Foreskin fibroblast (primary cell): ENCODE measurements at places on chromosomes 2 and 18.

GRCh38 chr2:226728996-226729395, 70.6 kb downstream of the IRS1 start:
- no peak for DNase-seq

GRCh38 chr2:181117206-181117925, 137.0 kb downstream of the UBE2E3 start:
- no peak for DNase-seq

- DNase-seq: peak; percentile 70
Measured at GRCh38 chr2:196660244-196660643, 20.7 kb downstream of the CCDC150 start.

DNA sequence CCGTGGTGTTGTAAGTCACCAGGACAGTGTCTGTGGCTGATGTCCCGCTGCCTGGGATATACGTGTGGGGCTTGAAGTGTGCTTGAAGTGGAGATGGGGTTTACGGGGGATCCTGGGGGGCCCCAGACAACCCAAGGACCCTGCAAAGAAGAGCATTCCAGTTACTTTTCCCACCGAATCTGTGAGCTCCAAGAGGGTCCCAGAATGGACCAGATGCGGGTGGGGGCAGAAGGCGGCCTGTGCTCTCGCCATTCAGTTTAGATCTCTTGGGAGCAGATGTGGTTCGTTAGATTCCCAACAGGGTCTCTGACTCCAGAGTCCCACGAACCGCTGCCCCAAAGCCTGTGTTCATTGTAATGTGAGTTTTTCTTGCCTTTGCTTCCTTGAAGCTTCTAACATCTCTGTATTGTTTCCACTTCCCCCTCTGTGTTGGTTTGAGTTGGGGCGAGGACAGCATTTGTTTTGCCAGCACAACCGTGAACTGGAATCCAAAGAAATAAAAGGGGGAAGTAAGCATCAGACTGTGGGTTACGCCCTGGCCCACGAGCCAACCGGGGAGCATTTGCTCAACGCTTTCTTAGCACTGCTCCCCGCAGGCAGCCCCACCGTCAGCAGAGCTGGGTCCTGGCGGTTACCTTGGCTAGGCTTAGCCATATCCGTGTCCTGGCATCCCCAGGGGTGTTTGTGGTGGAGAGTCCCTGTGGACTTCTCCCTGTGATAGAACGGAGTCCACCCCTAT, 92.1 kb downstream of the SH3BP4 start:
- DNase-seq: no peak

DNA sequence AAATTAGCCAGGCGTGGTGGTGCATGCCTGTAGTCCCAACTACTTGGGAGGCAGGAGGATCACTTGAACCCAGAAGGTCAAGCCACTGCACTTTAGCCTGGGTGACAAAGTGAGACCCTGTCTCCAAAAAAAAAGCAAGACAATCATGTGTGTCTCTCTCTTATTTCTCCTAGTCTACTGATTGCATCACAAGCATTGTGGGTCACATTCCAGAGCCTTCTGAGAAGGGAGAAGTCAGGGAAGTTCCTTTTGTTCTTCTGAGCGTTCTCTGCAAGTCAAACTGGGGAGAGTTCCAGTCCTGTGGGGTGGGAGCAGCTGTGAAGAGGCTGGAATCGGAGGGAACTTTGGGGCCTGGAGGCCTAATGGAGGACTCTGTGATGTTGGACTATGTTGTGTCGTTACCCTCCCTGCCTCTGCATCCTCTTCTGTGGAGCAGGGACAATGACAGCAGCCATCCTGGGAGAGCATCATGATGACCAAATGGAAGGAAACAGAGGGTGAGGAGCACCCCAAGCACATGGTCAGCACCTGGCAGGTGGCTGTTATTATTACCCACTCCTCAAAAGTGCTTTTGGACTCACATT, 115.4 kb downstream of the MRO start:
- no peak for DNase-seq

GRCh38 chr18:37673671-37674070, 108.1 kb upstream of the CELF4 start:
- no peak for DNase-seq

DNA sequence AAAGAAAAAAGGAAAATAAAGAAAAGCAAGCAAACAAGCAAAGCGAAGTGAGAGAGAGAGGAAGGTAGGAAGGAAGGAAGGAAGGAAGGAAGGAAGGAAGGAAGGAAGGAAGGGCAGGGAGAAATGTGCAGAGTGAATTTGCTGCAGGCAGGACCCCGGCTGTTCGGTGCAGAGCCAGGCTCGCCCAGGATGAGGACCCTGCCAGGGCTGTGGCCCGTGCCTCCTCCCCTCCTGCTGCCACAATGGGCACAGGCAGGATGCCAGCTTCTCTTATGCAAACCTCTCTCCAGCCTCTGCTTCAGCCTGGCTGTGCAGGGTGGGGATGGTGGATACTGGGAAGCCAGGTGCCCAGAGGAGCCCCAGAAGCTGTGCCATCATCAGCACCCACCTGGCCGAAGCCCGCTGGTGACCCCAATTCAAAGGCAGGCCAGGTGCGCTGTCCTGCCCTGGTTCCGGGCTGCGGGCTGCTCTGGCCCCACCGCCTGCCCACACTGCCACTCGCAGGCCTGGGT, 3.2 kb downstream of the GPR17 start:
- no peak for DNase-seq

GRCh38 chr2:74707837-74708236, 53.8 kb downstream of the SEMA4F start:
- DNase-seq: no peak

DNA sequence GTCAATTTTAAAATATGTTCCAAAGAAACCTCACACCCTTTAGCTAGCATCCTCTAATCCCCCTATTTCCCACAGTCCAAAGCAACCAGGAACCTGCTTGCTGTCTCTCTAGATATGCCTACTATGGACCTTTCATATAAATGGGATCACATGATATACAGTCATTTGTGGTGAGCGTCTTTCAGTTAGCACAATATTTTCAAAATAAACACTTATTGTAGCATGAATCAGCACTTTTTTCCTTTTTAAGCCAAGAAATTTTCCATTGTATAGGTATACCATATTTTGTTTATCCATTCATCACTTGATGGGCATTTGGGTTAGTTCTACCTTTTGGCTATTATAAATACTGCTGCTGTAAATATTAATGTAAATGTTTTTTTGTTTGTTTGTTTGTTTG, 223.0 kb upstream of the DOK6 start:
- no peak for DNase-seq

DNA sequence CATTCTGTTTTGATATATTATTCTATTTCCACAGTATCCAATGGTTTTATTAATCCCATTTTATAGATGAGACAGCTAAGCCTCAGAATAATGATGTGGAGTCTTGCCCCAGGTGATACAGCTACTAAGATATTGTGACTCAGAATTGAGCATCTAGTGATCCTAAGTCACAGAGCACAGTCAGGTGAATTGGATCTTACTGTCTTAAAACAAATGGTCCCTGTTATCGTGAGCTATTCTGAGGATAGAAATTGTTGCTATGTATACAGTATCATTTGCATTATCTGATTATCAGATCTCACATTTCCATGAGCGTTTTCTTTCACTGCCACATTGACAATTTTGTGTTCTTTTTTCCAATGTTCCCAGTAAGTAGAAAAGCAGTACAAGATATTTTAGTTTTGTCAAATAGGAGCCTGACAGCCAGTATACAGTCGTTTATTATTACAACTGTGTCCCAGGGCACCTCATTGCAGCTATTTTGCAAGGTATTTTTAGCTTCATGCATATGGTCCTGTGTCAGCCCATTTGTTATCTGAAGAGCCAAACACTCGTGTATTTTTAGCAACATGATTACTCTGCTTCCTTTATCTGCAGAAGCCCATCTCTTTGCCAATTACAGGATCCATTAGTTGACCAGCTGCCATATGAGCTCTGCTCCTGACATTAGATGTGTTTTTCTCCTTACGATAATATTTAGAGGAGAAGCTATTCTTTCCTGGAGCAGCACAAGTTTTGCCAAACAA, 25.1 kb upstream of the SGPP2 start:
- DNase-seq: no peak

DNA sequence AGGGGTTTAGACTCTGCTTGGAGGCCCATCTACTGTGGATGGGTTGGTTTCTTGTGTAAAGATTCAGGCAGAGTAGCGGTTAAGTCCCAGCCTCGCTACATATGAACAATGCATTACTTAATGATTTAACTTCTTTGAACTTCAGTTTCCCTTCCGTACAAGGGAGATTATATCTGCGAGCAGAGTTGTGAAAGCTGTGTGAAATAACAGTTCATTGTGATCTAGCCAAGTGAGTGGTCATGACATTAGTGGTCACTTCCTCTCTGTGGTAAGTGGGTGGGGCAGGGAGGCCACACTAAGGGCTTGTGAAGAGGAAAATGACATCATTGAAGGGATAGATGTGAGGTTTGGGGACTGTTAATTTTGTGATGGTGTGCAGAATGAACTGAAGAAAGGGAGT, 14.1 kb upstream of the MEX3C start:
- peak; percentile 19 for DNase-seq

GRCh38 chr2:39657287-39657937, 8.3 kb upstream of the TMEM178A start:
- no peak for DNase-seq

- no peak for DNase-seq
Measured at GRCh38 chr2:76009484-76009883, 298.8 kb upstream of the GCFC2 start.

- no peak for DNase-seq
Measured at GRCh38 chr2:114316532-114317300, 125.7 kb upstream of the DPP10 start.

- no peak for DNase-seq
Measured at GRCh38 chr18:79379251-79379905, 16.4 kb upstream of the NFATC1 start.

DNA sequence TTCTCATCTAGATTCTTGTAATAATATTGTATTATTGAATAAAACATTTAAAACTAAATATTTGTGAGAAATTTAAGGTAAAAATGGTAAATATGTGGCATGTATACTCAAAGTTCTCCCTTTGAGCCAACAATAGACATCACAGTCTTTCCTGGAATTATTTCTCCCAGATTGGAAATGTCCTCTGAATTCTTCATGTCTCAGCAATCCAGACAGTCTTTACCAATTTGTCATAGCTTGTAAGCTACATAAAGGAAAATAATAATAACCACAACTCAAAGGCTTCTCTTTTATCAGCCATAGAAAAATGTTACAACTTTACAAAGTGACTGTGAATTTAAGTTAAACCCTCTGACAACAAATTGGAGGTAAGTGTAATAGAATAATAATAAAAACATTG, 784.9 kb downstream of the EPHA4 start:
- DNase-seq: peak; percentile 7

GRCh38 chr18:48796491-48797205, 154.1 kb downstream of the SMAD7 start:
- DNase-seq: no peak
